ENCODE measurements at places on chromosomes 6 and 20. TPM values are rescaled to one million over a fixed set of nuclear protein-coding genes. Genes with fewer than 3 reads are reported as not detected.
A peak's percentile ranks its signal among the peaks of the same experiment; 100 is the strongest.

GRCh38 chr6:44166591-44167184 is 8.1 kb downstream of the CAPN11 start:
- peaks cover 8% of the 10 kb centered on the region for H3K4me1 ChIP-seq
- no peaks in the 10 kb centered on the region for H3K36me3 ChIP-seq
- H3K27me3 ChIP-seq = peaks cover 22% of the 10 kb centered on the region
- no peak overlapping the region for H3K4me3 ChIP-seq

GRCh38 chr20:37999526-38000263 is 33.6 kb downstream of the TTI1 start:
- peaks cover 26% of the 10 kb centered on the region for H3K36me3 ChIP-seq
- no peak overlapping the region for H3K4me3 ChIP-seq
- peaks cover 23% of the 10 kb centered on the region for H3K4me1 ChIP-seq
- H3K27me3 ChIP-seq = no peaks in the 10 kb centered on the region

DNA sequence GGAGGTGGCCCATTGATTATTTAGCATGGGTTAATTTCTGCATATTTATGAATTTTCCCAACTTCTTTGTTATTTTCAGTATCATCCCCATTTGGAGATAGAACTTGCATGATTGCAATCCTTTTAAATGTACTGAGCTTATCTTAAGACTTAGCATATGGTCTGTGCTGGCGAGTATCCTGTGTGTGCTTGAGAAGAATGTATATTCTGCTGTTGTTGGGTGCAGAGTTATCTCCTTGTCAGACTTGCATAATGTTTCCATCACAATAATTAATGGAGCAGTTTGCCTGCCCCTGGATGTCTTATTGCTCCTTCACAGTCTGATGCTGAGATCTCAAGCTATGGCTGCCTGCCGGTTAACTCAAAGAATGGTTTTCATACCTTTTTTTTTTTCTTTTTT is 112.6 kb downstream of the CDYL start:
- peaks cover 10% of the 10 kb centered on the region for H3K36me3 ChIP-seq
- peaks cover 9% of the 10 kb centered on the region for H3K4me1 ChIP-seq
- no peak overlapping the region for H3K4me3 ChIP-seq
- no peak overlapping the region for H3K27ac ChIP-seq
- no peak for DNase-seq

- H3K4me1 ChIP-seq = peaks cover 19% of the 10 kb centered on the region
- H3K4me3 ChIP-seq = peak overlapping the region; percentile 48
- no peaks in the 10 kb centered on the region for H3K36me3 ChIP-seq
- no peak for DNase-seq
Observed at GRCh38 chr6:136762022-136762975, 30.0 kb downstream of the MAP3K5 start.

DNA sequence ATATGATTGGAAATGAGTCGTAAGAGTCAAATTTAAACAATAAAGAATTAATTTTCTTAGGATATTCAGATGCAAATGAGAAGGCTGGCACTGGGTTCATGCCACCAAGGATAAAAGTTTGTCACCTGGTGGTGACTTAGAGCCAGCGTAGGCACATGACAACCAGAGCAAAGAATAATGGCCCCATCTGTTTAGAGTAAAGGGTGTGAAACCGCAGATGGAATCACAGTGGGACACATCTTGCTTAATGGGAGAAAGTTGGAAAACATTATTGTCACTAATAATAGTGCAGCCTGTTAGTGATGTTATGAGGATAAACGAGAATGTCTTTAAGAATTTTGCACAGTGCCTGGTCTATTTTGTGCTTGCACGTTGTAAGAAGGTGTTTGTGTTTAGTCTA is 727.8 kb downstream of the QKI start:
- no peaks in the 10 kb centered on the region for H3K27me3 ChIP-seq
- H3K4me3 ChIP-seq = no peak overlapping the region
- peaks cover 5% of the 10 kb centered on the region for H3K4me1 ChIP-seq
- DNase-seq = no peak

- no peaks in the 10 kb centered on the region for H3K36me3 ChIP-seq
- peaks cover 48% of the 10 kb centered on the region for H3K27me3 ChIP-seq
- peak overlapping the region; percentile 86 for H3K4me3 ChIP-seq
Observed at GRCh38 chr6:27251606-27252251, 4.2 kb downstream of the PRSS16 start.

DNA sequence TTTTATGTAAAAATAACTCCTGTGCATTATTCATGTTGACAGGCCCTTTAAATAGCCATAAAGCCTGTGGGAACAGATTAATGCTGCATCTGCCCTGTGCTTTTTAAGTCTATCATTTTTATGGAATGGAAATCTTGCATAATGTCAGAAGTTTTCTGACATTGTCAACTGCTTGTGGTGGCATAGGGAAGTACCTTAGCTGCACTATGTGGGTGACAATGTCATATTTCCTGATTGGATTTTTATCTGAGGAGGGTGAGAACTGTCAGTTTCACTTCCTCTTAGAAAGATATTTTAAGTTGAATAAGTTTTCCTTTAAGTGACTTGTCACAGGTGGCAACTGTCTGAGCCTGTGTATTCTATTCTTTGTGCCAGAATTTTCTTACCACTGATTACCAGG is 267.9 kb downstream of the PLCB1 start:
- DNase-seq = no peak
- H3K27ac ChIP-seq = no peak overlapping the region
- H3K4me1 ChIP-seq = peaks cover 5% of the 10 kb centered on the region
- H3K36me3 ChIP-seq = peaks cover 2% of the 10 kb centered on the region
- no peaks in the 10 kb centered on the region for H3K27me3 ChIP-seq

GRCh38 chr6:81105998-81106397 is 646.5 kb downstream of the TENT5A start:
- H3K4me1 ChIP-seq = no peaks in the 10 kb centered on the region
- DNase-seq = no peak
- H3K27ac ChIP-seq = no peak overlapping the region
- no peak overlapping the region for H3K4me3 ChIP-seq

DNA sequence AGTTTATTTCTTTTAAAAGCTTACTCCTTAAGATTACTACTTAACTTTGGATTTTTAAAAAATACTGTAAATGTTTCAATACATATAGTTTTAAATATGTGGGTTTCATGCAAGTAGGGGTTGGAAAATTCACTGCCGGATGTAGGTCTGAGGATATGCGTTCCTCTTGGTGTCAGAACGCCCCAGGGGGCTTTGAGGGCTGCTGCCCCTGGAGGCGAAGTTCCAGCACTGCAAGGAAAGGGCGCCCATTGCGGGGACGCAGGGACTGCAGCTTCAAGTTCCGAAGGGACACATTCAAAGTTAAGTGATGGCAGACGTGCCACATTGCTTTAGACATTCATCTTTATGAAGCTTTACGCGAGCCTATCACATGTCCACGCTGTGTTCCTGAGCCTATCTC is 152.9 kb downstream of the SOD2 start:
- no peaks in the 10 kb centered on the region for H3K4me1 ChIP-seq
- peaks cover 24% of the 10 kb centered on the region for H3K27me3 ChIP-seq
- no peak overlapping the region for H3K4me3 ChIP-seq
- DNase-seq = no peak
- no peak overlapping the region for H3K27ac ChIP-seq

DNA sequence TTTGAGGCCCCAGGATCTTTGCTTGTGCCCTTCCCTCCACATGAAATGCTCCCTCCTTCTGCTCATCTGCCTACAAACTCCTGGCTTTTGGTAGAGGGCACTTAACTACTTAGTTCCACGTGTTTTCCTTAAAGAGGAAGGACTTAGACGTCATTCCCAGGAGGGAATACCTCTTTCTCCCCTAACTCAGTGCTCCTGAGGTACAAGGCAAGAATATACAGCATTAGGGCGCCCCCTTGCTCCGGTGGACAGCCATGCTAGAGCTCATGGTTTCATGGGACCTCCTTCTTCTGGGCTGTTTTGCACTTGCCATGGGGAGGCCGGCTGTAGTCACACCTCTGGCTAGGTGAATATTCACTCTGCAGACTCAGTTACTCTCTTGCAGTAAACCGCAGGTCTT is 93.8 kb upstream of the LY86 start:
- no peak overlapping the region for H3K27ac ChIP-seq
- peaks cover 2% of the 10 kb centered on the region for H3K27me3 ChIP-seq

Gene SMPDL3A
- 8.2 TPM for total RNA-seq

Gene ZC3H12D
- total RNA-seq = 0.25 TPM

Gene SFTA2
- not detected for total RNA-seq

Gene CFAP206
- 0.73 TPM for total RNA-seq

Gene CST4
- not detected for total RNA-seq

Measured in chondrocyte (in vitro differentiated cells).